ENCODE measurements at places on chromosomes 7 and 10.
A peak's percentile ranks its signal among the peaks of the same experiment; 100 is the strongest.

GRCh38 chr7:154781369-154782303 lies 221.3 kb downstream of the PAXIP1 start:
- DNase-seq, result no peak

DNA sequence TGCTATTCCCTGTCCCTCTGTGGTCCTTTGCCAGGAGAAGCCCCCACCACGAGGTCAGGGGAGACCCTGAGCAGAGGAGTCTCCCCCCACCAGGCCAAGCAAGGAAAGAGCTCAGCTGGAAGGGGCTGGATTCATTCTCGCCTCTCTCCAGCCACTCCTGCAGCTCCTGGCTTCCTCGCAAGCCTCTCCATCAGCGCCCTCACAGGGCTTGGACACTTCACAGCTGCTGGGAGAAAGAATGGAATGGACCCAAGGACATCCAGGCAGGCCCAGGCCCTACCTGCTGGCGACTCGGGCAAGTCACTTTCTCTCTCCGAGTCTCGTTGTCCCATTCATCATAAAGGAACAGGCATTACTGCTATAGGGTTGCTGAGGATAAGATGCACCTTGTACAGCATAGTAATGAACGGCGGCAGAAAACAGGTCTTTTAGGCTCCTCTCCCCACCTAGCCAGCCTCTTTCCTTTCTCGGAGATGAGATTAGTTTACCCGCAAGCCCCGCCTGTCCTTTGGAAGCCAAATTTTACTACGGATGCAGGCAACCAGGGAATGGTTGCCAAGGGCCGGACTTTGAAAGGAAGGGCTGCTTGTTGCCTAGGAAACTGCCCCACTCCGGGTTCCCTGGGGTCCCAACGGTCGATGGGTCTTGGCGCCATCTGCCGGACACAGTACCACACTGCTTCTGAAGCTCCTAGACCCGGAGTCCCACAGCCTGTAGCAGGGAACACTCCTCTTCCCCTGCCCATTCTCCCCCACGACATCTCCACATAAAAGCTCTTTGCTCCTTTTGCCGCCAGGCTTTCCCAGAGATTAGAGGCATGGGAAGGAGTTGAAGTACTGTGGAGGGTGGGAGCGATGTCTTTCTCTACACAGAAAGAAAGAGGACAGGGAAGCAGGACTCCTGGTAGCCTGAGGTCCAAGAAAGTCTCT lies 22.3 kb downstream of the IMPDH1 start:
- no peak for DNase-seq

DNA sequence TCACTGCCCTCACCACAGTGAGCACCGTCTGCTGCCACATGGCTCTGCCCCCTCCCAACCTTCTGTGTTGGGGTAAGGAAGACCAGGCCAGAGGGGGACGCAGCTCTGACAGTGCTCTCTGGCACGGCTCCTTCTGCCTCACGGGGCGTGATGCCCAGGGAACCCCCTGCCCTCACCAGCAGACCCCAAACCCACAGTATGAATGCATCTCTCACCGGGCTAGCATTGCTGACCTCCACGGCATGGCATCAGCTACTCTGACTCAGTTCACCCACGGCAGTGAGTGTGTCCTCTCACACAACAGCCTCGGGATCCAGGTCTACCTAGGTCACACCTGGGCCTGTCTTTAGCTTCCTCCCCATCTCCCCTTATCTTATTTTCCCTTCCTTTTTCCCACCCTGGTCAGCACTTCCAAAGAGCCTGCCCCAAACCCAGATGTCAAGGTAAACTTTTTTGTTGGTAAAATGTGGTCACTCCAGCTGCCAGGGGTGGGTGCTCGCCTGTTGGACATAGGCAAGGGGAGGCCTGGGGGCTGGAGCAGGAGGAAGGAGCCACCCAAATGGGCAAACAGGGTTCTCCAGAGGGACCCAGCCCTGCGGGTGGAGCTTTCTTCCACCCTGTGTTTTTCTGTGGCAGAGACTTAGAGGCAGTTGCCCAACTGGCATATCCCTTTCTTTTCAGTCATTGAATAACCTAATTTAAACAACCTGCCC lies 4.4 kb downstream of the CALML3 start:
- DNase-seq, result no peak

GRCh38 chr7:26348234-26348851 lies 56.7 kb downstream of the SNX10 start:
- peak; percentile 35 for DNase-seq

- DNase-seq, result no peak
Observed at GRCh38 chr7:27966219-27966780, 214.3 kb downstream of the JAZF1 start.

DNA sequence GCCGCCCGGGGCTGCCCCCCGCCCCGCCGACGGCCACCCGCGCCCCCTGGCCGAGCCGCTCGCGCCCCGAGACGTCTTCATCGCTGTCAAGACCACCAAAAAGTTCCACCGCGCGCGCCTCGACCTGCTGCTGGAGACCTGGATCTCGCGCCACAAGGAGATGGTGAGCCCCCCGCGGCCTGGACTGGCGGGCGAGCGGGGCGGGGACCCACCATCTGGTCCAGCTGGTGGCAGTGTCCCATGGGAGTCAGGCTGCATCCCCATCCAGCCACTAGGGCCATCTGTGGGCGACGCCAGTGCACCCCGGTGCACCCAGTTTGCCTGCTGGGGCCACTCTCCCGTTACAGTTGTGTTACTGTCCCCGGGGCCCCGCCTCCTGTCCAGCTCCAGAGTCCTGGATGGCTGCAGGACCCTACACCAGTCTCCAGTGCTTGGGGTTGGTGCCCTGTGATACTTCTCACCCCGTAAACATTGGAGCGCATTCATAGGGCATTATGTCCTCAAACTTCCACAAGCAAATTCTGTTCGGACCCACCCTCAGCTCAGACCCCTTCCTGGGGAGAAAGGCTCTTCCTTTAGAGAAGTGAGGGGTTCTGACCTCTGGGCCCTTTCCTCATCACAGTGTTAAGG lies 672 bp downstream of the LFNG start:
- no peak for DNase-seq

GRCh38 chr7:83534488-83534887 lies 114.5 kb downstream of the SEMA3E start:
- DNase-seq, result no peak

DNA sequence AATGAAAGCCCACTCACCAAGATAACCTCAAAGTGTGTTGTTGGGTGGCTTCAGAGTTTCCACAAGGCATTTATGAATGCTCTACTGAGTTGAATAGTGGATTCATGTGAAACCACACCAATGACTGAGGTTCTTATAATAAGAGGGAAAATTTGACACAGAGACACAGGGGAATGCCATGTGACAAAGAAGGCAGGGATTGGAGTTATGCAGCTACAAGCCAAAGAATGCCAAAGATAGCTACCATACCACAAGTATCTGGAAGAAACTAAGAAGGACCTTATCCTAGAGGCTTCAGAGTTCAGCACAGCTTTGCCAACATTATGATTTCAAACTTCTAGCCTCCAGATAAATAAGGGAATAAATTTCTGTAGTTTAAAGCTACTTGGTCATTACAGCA lies 68.0 kb upstream of the PCDH15 start:
- DNase-seq, result no peak

All from NCI-H187 (cell line).